Upper lobe of right lung (tissue), 1 donor: ENCODE measurements at places on chromosomes 5 and 9.
A peak's percentile ranks its signal among the peaks of the same experiment; 100 is the strongest.

DNA sequence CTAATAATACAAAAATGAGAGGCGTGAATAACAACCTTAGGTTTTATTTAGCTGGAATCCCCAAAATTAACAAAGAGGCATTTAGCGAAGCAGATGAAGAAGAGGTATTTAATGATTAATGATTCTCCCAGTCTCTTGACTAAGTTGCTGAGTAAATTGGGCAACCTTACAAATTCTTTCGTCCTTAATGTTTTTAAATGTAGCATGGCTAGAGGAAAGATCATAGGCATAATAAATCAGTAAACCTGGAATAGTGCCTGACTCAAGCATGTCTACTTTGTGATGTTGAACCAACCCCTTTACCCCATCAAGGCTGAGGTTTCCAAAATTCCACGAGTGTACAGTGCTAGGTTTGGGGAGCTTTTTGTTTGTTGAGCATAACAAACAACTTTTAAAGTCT, 7.9 kb downstream of the BHMT start:
- DNase-seq = no peak

- DNase-seq = no peak
Measured at GRCh38 chr9:131180454-131180853, 55.1 kb downstream of the NUP214 start.

DNA sequence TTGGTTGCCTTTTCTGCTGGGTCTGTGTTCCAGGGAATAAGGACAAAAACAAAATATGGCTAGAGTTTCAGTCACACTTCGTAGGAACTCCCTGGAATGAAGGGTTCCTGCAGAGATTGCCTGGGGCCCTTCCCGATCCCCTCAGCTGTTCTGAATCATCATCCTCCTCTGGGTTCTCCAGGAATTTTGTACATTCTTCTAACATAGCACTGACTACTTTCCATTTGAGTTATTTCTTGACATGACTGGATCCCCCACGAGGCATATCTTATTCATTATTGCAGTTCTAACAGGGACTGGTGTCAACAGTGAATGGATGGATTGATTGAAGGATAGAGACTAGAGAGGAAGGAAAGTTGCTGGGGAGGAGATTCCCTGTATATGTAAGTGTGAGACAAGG, 49.2 kb upstream of the TNC start:
- DNase-seq = no peak

GRCh38 chr9:8268216-8268878, 468.8 kb upstream of the DMAC1 start:
- no peak for DNase-seq

GRCh38 chr5:30749971-30750370, 443.5 kb upstream of the CDH6 start:
- DNase-seq = no peak

- DNase-seq = no peak
Measured at GRCh38 chr5:77963795-77964194, 187.7 kb upstream of the TBCA start.

- no peak for DNase-seq
Measured at GRCh38 chr9:99478469-99479027, 256.5 kb downstream of the SEC61B start.

GRCh38 chr5:54897001-54897400, 88.4 kb downstream of the ESM1 start:
- DNase-seq = no peak

- no peak for DNase-seq
Measured at GRCh38 chr9:6955251-6955921, 197.6 kb downstream of the KDM4C start.

GRCh38 chr5:66164044-66164790, 20.1 kb downstream of the SREK1 start:
- no peak for DNase-seq

GRCh38 chr9:4796988-4797853, 4.5 kb downstream of the RCL1 start:
- no peak for DNase-seq

- DNase-seq = no peak
Measured at GRCh38 chr9:118529210-118529609, 825.0 kb downstream of the TLR4 start.

GRCh38 chr9:5596173-5596572, 32.7 kb upstream of the RIC1 start:
- no peak for DNase-seq

GRCh38 chr9:115941561-115942315, 211.9 kb upstream of the PAPPA start:
- DNase-seq = no peak

DNA sequence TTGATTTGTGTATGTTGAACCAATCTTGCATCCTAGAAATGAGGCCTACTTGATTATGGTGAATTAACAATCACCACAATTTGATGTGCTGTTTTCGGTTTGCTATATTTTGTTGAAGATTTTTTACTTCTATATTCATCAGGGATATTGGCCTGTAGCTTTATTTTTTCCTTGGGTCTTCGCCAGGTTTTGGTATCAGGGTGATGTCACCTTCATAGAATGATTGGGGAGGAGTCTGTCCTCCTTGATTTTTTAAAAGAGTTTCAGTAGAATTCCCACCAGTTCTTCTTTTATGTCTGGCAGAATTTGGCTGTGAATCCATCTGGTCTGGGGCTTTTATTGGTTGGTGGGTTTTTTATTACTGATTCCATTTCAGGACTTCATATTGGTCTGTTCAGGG, 115.2 kb downstream of the CPLANE1 start:
- DNase-seq = no peak

GRCh38 chr9:36129139-36129538, 7.4 kb upstream of the GLIPR2 start:
- DNase-seq = no peak

DNA sequence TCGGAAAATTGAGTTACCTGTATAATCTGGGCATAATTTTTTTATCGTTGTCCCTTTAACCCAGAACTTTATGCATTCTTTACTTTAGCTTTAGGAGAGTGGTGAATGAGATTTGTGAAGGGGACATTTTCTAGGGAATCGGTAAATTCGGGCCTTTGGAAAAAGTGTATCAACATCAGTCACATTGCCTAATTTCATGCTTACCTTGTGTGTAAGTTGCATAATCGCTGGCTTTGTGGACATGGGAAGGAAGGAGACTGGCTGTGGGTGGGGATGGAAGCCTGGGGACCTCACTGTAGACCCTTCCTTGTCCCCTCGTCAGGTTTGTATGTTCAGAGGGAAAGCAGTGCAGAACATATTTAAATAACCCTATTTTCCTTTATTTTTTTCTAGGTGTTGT, 3.3 kb downstream of the PSAT1 start:
- DNase-seq = no peak

DNA sequence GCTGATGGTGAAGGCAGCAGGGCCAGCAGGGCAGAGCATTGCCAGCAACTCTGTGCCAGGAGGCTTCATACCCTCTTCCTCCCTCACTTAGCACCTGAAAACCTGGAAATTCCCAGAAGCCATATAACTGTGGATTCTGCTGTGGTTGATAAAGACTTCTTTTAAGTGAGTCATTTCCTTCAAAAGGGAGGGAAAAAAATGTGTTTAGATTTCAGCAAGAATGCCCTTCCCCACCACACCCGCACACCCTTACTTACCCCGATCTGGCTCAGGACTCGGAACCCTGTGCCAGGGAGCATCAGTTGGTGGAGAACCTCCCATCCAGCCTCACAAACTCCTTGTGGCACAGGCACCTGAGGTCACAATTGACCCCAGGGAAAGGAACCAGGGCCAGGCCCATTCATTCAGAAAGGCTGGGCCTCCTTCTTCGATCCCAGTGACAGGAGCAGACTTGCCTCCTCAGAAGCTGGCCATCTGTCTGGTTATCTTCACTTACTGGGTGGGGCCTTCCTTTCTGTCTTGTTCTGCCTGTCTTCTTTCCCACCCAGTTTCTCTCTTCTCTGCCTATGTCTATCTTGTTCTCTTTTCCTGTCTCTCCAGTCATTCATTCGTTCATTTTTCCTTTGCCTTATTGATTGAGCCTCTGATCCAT, 62.6 kb downstream of the PLAC8L1 start:
- no peak for DNase-seq

- DNase-seq = peak; percentile 70
Measured at GRCh38 chr5:145936401-145937131, at the start of gene SH3RF2. TSS of gene SH3RF2 (plus strand) at chr5:145936578. CDS start at chr5:145937929, 1,351 bp downstream.

DNA sequence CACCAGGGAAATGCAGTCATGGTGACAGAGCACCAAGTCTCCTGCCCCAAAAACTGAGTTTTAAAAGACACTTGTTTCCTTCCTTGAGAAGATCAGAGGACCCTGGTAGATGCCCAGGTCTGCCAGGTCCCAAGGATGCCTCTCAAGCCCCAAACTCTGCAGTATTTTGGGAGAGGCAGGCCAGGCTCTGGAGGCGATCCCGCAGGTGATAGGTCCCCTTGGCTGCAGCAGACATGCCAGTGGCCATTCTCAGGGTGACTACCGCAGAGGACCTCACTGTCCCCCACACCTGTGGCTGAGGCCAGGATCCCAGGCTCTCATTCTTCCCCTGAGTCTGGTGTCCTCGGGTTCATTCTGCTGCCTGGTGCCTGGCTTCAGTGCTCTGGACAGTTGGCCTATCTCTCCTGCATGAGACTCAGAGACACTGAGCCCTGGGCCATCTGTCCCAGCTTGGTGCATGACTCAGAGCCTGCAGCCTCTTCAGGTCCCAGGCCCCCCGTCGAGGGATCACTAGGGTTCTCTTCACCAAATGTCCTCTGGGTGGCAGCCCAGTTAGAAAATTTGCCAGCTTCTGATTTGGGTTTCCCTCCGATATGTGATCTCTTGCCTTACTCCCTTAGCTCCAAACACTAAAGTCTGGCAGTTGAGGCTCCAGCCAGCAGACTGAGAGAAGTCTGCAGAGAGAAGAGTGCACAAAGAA, 59.7 kb upstream of the GARNL3 start:
- no peak for DNase-seq

GRCh38 chr9:129455151-129455995, 165.5 kb downstream of the C9orf50 start:
- no peak for DNase-seq

DNA sequence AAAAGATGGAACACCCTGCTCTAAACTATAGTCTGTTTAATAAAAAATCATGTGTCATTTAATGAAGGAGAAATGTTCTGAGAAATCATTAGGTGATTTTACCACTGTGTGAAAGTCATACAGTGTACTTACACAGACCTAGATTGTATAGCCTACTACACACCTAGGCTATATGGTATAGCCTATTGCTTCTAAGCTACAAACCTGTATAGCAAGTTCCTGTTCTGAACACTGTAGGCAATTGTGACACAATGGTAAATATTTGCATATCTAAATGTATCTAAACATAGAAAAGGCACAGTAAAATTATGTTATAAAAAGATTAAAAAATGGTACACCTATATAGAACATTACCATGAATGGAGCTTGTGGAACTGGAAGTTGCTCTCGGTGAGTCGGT, 40.6 kb downstream of the EFNA5 start:
- no peak for DNase-seq

DNA sequence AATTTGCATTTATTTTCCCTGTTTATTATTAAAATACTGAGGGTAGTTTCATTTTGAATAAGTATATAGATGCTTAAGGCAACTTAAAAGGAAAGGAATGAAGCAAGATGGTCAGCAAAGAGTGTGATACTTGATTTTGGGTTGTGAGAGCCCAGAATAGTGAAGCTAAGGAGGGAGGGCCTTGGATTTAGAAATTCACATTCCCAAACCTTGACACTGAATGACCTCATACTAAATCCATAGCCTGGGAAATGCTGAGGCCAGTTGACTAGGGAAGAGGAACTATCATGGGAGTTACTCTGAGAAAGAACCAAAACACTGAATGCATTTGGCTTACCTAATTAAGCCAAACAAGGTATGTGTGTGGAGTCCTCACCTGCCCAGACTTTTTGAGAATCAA, 292.5 kb downstream of the SPATA31D1 start:
- DNase-seq = no peak

- no peak for DNase-seq
Measured at GRCh38 chr5:120735076-120735475, 271.0 kb downstream of the PRR16 start.

- DNase-seq = no peak
Measured at GRCh38 chr5:14357441-14357840, 214.3 kb downstream of the TRIO start.

DNA sequence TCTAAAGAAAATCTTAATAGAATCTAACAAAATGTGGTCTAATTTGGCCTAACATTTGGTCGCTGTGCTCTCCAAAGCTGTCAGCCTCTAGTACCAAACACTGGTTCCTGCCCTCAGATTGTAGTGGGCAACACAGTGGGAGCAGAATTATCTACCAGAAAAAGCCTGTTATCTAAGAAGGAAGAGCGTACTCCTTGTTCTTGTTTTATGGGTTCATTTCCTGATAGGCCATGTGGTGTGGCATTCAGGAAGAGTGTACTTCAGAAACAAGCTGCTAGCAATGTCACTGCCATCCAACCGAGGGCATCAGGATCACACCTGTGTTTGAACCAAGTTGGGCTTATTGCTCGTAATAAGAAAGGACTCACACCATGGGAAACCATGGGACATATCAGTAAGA, 487.9 kb upstream of the DAP start:
- DNase-seq = no peak

- no peak for DNase-seq
Measured at GRCh38 chr5:137438932-137439331, 60.2 kb downstream of the SPOCK1 start.

DNA sequence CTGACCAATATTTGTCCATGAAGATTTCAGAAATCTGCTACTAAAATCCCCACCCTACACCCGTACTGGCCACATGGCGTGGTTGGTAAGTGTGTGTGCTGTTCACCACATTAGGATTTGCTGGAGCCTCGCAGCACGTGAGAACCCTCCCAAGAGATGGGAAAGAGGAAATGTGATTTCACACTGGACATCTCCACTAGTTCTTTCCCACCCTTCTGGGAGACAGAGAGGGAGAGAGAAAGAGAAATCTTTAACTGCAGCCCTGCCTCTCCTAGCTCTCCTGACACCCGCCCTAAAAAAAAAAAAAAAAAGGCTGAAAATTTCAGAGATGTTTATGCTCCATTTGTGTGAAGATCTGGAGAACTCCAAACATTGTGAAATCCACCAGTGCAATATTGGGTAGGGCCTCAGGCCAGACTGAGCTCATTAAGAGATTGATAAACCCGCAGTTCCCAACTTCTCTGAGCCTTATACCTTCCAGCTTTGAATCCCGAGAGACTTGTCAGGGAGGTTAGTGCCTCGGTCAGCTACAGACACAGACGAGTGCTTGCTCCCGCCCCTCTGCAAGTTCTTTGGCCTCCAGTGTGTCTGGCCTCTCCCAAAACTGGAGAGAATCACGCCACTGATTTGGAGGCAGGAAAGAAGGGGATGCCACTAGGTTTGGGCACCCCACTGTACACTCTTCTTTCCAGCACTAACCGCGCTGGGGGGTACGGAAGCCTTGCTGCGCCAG, 1.9 kb downstream of the SPRY4 start:
- DNase-seq = no peak
